ENCODE measurements at places on chromosomes 6 and 20.
A peak's percentile ranks its signal among the peaks of the same experiment; 100 is the strongest.

DNA sequence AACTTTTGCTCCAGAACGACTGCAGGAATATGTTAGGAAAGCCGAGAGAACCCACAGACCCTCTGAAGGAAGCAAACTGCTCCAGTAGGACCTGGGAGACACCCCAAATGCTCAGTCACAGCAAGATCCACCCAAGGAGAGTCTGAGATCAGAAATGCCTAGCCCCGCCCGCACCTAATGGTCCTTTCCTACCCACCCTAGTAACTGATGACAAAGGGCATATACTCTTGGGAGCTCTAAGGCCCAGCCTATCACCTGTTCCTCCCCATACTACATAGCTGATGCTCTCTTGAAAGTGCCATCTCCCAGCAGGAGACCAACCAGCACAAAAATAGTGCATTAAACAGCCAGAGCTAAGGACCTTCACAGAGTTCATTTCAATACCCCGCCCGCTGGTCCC is 67.6 kb downstream of the CD2AP start:
- DNase-seq: no peak

- DNase-seq: no peak
These were observed 44.9 kb upstream of the SCML4 start for GRCh38 chr6:107868867-107869611.

DNA sequence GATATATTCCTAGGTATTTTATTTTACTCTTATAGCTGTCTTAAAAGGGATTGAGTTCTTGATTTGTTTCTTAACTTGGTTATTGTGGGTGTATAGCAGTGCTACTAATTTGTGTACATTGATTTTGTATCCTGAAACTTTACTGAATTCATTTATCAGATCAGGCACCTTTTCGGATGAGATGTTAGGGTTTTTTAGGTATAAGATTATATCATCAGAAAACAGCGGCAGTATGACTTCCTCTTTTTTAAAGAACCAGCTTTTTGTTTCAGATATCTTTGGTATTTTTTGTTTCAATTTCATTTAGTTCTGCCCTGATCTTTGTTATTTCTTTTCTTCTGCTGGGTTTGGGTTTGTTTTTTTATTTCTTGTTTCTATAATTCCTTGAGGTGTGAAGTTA is 382.4 kb upstream of the ADGRB3 start:
- DNase-seq: no peak

- DNase-seq: no peak
These were observed 318.7 kb downstream of the RFPL4B start for GRCh38 chr6:112665815-112666214.

DNA sequence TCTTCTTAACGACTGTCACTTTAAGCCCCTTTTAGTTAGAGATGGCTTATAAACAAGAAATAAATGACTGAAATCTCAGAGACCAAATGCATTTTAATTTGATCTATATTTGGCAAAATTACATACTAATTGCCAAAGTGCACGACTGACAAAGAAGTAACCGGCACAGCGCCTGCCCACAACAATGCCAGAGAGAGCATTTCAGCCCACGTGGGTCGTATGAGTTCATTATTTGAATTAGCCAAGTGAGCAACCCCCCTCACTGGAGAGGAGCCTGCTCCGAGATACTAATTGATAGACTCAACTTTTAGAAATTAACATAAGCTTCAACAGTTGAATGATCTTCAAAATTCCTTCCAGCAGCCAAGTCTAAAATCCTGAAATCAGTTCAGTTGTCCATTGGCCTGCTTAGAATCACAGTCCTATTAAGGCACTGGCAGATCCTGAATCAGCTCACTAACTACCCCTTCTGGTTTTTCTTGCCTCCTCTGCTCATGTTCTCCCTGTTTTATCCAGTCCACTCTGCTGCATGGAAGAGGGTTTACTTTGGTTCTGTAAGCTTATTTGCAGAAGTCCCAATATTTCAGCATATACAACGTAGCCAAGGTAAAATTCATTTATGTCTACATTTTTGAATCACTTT is 519.1 kb upstream of the AGPAT4 start:
- DNase-seq: no peak

- DNase-seq: no peak
These were observed 254.5 kb downstream of the CDH26 start for GRCh38 chr20:60212695-60213094.

DNA sequence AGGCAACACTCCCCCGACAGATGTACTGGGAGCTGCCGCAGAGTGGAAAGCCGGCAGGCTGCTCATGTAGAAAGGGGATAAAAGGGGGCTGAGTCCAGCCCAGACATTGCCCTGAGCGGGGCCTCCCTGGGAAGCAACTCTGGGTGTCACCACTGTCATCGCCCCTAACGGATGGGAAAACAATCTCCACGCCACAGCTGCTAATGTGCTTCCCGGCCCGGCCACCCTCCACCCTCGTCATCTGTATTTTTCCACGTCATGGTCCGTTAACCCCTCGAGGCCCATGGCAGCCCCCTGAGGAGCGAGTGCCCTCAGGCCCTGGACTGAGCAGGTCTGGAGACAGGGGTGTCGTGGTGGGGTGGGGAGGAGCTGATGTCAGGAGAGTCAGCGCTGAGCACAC is 227.4 kb downstream of the DLL1 start:
- no peak for DNase-seq

DNA sequence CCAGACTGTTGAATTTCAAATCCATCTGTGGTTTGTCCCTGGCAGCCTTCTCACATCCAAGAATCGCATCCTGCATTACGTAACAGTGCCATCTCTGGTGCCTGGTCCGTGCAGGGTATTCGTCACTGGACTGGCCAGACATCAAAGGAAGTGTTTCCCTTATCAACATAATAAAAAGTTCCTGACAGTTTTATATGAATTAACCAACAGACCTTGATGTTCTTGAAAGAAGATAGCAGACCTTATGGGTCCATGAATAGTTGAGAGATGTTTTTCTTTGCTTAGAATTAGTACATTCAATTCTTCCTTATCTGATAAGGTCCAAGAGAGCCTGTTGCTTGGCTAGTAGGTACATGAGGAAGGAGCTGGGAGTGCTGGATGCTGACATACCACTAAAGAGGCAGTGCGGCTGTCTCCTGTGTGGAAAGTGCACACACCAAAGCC is 77.6 kb downstream of the PHACTR2 start:
- no peak for DNase-seq

DNA sequence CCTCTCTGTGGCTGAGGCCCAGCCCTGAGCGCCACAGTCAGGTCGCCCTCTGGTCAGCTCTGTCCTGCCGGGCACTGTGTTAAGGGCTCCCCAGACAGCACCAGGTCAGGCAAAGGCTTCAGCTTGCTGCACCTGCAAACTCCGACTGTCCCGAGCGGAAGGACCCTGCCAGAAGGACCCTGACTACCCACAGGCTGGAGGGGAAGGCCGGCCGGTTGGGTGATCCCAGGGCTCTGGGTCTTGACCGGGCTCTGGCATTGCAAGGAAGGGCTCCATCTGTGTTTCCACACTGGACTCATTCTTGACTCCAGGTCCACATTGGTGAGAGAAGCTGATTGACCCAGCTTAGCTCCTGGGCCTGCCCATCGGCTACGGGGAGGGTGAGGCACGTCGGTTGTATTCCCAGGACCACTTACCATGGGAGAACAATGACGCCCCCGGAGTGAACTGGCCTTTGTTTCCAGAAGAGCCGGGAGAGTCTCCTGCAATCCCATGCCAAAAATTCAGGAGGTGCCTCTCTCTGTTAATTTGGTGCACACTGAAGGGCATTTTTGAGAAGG is 229.8 kb downstream of the TAF4 start:
- no peak for DNase-seq

GRCh38 chr6:140062043-140063020 is 687.9 kb upstream of the CITED2 start:
- DNase-seq: no peak

GRCh38 chr6:27237089-27237803 is 10.3 kb upstream of the PRSS16 start:
- DNase-seq: peak; percentile 79

- DNase-seq: no peak
These were observed 31.4 kb downstream of the FOXP4 start for GRCh38 chr6:41577356-41578216.

DNA sequence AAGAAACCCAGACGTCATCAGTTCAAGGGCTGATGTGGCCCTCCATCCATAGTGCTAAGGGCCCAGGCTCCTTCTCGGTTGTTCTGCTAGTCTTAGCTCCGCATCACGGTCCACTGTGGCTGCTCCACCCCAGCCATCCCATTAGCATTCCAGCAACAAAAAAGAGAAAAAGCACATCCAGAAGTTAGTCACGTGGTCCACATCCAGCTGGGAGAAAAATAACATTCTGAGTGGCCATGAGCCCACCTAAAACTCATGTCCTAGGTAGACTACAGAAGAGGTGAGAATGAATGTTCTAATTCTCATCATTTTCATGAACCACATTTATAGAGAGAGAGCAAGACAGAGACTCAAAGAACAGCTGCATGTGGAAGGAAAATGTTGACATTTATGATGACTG is 49.4 kb upstream of the TAB2 start:
- DNase-seq: no peak

DNA sequence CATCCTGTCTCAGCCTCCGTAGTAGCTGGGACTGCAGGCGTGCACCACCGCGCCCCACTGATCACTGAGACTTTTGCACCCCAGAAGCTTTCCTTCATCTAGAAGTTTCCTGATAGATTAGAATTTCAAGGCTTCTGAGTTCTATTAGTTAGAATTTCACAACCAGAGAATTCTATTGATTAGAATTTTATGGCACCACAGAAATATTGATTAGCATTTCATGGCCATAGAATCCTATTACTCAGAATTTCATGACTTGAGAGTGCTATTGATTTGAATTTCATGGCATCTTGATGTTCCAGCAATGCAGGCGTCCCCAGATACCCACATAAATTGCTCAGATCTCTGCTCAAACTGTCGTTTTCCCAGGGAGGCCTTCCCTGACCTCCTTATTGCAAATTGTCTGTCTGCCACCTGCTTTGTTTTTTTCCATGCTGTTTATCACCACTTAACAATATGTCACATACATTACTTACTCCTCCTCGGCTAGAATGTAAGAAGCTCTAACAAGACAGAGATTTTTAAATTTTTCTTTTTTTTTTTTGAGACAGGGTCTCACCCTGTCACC is 16.9 kb upstream of the CBFA2T2 start:
- DNase-seq: no peak

DNA sequence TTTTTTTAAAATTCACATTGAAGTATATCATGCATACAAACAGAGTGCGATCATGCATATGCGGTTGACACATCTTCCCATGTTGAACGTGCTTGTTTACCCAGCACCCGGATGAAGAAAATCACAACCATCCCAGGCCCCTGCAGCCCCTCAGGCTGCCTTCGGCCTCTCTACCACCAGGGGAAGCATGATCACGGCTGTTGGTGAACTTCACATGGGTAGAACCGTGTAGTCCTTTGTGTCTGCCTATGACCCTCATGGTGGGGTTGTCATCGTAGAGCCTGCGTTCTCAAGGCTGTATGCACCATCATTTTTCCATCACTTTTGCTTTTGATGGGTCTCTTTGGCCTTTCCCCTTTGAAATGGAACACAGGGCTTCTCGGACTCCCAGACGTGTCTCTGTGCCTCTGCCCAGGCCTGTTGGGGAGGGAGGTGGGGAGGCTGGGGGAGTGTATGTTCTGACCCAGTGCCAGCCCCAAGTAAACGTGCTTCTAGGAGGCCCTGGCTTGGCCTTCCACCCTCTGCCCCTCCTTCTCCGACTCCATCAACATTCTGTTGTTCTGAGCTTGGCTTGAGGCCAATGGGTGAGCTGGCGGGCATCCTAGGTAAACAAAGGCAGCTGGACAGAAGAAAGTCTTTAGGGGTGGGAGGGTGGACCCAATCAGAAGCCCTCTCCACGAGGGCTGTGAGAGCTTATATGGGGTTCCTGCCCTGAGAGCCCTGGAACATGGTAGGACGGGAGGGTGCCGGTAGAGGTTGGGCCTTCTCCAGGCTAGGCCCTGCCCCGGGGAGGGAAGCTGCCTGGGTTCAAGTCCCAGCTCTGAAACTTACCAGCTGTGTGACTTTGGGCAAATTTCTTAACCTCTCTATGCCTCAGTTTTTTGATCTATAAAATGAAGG is 39.7 kb downstream of the TGM2 start:
- DNase-seq: no peak

GRCh38 chr6:33977606-33978411 is 168.1 kb downstream of the GRM4 start:
- no peak for DNase-seq

DNA sequence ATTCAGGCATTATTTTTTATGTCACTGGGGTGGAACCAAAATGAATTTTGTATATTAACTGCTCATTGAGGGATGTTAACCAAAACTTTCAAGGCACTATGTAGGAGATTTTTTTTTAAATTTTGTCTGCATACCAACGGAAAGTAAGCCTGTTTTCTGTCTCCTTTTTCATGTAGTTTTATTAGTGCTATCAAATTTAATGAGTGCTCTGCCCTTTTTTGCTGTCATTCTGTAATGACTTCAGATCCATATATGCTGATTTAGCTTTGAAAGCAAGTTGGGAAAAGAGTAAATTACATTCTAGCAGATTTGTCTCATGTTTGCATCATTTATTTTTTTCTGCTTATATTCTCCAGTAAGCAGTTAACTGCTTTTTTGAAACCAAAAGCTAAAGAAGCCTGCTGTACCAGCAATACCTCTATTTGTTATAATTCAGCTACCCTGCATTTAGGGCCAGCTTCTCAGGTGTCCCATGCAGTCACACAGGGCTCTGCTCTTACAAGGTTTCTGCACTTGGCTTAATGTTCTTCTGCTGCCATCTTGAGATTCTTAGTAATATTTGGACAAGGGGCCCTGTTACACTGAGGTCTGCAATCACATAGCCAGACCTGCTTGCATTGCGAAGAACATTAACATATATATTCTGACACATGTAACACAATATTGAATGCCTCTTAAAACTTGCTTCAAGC is 429.0 kb downstream of the UTRN start:
- no peak for DNase-seq

DNA sequence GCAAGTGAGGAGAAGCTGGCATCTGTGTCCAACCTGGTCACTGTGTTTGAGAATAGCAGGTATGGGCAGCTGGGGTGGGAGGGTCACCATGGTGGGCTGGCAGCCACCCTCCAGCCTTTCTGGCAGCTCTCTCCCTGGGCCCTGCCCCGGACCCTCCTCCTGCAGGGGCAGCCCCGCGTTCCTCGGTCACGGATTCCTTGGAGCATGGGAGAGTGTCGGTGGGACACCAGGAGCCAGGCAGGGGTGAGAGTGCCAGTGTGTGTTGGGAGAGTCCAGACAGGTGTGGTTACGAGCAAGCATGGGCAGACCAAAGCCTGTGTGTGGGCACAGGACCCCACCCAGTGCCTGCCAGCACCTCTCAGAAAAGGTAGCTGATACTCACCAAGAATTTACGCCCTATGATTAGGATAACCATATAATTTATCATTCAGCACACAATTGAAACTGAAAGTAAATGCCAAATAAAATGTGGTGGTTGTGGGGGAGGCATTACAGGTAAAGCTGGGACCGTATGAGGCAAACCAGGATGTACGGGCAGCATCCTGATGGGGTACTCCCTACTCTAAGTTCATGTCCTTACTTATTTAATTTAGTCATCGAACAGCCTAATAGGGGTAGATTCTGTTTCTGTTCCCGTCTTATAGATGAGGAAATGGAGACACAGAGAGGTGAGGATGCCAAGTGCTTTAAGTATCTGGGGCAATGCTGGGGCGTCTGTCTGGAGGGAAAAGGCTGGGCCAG is 542 bp downstream of the FGD2 start:
- DNase-seq: no peak

- no peak for DNase-seq
These were observed 10.2 kb upstream of the MROH8 start for GRCh38 chr20:37189416-37190016.
